ENCODE measurements at places on chromosomes 3 and 15.

DNA sequence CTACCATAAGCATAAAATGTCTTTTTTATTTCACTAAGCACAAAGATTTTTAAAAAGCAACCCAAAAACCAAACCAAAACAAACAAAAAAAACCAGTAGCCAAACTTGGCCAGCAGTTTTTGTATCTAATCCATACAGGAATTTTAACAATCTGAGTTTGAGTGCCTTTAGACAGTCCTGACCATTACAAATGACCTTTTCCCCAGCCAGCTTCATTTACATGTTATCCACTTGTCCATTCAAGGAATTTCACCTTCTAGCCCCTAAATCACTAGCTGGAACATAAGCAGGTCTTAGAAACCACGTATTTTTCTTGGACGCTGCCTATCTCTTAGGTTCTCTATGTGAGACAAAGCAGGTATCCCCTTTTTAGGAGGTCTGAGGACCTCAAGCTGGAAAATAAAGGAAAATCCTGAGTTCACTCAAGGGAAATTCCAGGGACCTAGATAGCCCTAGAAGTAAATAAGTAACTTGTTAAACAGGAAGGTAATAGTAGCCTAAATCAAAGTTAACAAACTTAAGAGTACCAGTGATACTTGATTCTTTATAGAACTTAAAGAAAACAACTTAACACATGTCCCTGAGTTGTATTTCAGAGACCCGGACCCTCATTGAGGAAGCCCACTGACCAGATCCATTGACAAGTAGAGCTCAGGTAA is 34.2 kb downstream of the CIP2A start:
- no peaks in the 10 kb centered on the region for H3K36me3 ChIP-seq
- H3K4me3 ChIP-seq = no peak overlapping the region
- DNase-seq = no peak
- H3K4me1 ChIP-seq = no peaks in the 10 kb centered on the region

- no peak overlapping the region for H3K4me3 ChIP-seq
- no peak overlapping the region for H3K27ac ChIP-seq
- DNase-seq = no peak
- peaks cover 5% of the 10 kb centered on the region for H3K36me3 ChIP-seq
- H3K4me1 ChIP-seq = no peaks in the 10 kb centered on the region
These were observed 24.6 kb downstream of the IFT80 start for GRCh38 chr3:160374472-160374871.

DNA sequence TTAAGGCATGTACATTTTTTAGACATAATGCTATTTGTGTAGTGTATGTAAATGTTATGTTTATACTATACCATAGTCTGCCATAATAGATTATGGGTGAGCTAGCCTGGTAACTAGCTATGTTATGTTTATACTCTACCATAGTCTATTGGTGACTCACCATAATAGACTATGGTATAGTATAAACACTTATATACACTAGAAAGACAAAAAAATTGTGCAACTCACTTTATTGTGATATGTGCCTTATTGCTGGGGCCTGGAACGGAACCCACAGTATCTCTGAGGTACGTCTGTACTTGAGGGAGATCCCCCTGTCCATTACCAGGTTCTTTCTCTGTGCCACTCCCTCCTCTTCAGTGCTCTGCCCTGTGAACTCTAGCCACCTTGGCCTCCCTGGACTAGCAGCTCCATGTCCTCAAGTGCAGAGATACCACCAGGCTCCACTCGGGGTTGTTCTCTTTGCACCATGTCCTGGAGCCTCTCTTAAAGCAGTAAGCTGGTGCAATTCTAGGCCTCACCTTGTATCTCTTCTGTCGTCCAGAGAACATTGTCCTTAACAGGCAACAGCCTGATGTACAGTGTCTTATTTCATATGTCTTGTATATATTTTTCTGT is 60.8 kb upstream of the PXYLP1 start:
- no peak overlapping the region for H3K27ac ChIP-seq
- H3K36me3 ChIP-seq = no peaks in the 10 kb centered on the region
- H3K4me3 ChIP-seq = no peak overlapping the region
- peaks cover 2% of the 10 kb centered on the region for H3K27me3 ChIP-seq
- H3K4me1 ChIP-seq = no peaks in the 10 kb centered on the region

GRCh38 chr3:43000387-43000786 is 21.3 kb downstream of the GASK1A start:
- no peak overlapping the region for H3K4me3 ChIP-seq
- H3K27ac ChIP-seq = no peak overlapping the region
- H3K36me3 ChIP-seq = no peaks in the 10 kb centered on the region
- DNase-seq = no peak
- H3K27me3 ChIP-seq = no peaks in the 10 kb centered on the region

DNA sequence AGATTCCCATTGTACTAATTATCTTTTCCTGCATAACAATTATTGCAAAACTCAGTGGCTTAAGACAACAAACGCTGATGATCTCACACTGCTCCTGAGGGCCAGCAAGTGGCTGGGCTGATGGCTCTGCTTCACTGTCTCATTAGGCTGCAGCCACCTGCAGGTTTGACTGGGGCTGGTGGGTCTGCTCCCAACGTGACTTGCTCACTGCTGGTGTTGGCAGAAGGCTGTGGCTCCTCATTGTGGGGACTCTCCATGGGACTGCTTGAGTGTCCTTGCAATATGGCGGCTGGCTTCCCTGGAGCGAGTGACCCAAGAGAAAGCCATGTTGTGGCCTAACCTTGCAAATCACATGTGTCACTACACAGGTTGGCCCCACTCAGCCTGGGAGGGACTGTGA is 71.1 kb downstream of the PLXNA1 start:
- H3K36me3 ChIP-seq = no peaks in the 10 kb centered on the region
- DNase-seq = no peak
- H3K4me3 ChIP-seq = no peak overlapping the region
- no peaks in the 10 kb centered on the region for H3K4me1 ChIP-seq
- no peaks in the 10 kb centered on the region for H3K27me3 ChIP-seq

DNA sequence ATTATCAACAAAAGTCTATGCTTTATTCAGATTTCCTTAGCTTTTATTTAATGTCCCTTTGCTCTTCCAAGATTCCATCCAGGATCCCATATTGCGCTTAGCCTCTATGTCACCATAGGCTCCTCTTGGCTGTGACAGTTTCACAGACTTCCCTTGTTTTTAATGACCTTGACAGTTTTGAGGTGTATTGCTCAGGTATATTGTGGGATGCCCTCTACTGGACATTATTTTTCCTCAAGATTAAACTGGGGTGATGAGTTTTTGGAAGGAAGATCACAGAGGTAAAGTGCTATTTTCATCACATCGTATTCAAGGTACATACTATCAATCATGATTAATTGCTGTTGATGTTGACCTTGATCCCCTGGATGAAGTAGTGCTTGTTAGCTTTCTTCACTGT is 99.1 kb upstream of the SMAD3 start:
- no peaks in the 10 kb centered on the region for H3K4me1 ChIP-seq
- no peaks in the 10 kb centered on the region for H3K36me3 ChIP-seq
- H3K4me3 ChIP-seq = no peak overlapping the region
